ENCODE measurements at places on chromosomes 4 and X.

GRCh38 chrX:100973411-100973810 lies 3.9 kb downstream of the ARL13A start:
- DNase-seq, result no peak

GRCh38 chrX:11269996-11270395 lies 23.2 kb upstream of the AMELX start:
- no peak for DNase-seq

DNA sequence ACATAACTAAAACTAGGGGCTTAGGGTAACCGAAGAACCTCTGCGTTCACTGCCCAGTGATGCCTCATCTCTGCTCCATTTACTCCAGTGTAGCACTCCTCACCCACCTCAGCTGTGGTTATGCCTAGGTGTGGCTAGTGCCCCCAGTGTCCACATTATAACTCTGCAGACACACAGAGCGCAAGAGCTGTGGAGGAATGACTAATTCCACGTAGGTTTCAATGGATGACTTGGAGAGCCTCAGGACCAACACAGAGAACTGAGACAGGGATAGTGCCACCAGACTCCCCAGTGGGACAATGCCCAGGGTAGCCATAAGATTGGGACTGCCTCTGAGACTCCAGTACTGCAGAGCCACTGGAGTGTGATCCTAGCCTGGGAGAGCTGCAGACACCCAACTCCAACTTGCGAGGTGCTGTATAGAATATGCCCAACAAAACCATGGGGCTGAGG lies 542.4 kb upstream of the DIPK2B start:
- DNase-seq, result no peak

GRCh38 chrX:37813570-37813969 lies 33.7 kb downstream of the CYBB start:
- DNase-seq, result no peak

- no peak for DNase-seq
Measured at GRCh38 chrX:110284159-110284558, 33.7 kb downstream of the AMMECR1 start.

DNA sequence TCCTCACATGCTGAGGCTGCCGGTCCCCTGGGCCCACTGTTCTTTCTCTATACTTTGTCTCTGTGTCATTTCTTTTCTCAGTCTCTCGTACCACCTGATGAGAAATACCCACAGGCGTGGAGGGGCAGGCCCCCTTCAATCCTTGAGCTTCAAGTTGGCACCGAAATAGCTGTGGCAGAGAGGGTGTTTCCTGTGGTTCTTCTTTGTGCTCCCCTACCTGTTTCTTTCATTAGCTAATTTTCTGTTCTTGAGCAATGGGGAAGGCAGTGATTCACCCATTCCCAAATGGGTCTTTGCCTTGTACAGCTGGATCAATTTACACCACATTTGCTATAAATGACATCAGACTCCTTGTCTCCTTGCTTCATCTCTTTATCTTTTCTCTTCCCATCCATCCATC lies 2.1 kb upstream of the CYSLTR1 start:
- no peak for DNase-seq

GRCh38 chrX:72100824-72101351 lies 30.8 kb downstream of the RTL5 start:
- DNase-seq, result no peak

DNA sequence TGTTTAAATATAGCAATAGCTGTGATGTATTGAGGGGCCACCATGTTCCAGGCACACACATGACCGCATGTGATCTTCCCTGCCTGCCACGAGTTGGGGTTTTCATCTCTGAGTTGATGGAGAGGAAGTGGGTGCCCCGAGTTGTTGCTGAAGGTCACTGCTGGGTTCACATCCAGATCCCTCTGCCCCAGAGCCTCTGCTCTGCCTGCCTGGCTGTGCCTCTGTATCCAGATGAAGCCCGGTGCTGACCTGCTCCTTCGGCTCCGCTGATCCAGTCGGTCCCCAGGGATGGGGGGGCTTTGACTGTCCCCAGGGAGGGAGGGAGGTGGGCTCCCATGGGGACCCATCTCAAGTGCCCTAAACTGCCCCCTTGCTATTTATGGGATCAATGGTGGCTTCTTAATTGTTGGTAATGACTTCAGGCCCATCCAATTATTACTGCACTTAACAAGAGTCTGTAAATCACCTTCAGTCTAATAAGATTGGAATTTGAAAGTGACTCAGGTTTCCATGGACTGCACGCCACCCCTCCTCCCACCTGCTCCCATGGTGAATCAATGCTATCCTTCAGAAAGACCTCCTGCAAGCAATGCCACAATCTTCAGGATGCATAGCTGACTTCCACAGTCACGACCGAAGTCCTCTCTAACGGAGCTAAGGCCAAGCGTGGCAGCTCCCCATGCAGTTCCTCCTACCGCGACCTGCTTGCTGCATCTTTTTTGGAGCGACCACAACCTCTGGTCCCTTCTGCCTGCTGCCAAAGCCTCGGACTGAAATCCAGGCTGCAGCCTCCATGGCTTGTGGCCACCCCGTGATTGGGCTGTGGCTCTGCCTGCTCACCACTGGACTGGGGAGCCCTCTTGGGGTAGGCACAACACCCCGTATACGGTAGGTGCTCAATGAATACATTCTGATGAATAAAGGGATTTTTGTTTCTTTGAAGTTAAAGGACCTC lies 73.1 kb downstream of the CPZ start:
- DNase-seq, result no peak

DNA sequence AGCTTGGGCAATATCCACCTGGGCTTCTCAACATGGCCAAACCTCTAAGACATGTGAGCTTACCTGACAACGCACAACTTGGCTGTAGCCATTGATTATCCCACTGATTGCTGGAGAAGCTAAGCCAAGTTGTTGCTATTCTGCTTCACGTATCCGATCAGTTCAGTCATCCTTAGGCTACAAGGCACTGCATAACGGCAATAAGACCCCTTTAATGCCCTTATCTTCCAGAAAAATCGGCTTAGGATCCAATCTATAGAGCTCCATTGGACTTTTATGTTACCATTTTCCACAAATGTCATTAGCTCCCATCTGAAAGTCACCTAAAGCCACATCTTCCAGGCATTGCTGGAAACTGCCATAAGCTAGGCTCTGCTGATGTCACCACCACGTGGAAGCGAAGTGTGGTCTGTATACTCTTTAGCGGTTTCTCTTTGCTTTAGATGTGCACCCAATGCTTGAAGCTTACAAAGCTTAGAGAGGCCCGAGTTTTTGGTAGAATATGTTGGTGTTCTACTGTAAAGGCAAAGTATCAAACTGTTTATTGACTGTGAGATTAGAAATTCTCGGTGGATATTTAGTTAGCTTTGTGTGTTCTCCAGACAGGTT lies 163.1 kb downstream of the CPE start:
- DNase-seq, result no peak

GRCh38 chrX:23887451-23887850 lies 20.3 kb downstream of the APOO start:
- no peak for DNase-seq

GRCh38 chr4:88799900-88800299 lies 102.3 kb upstream of the NAP1L5 start:
- DNase-seq, result no peak
